Cardiac fibroblast (primary cell): ENCODE measurements at places on chromosomes 5 and 9.

DNA sequence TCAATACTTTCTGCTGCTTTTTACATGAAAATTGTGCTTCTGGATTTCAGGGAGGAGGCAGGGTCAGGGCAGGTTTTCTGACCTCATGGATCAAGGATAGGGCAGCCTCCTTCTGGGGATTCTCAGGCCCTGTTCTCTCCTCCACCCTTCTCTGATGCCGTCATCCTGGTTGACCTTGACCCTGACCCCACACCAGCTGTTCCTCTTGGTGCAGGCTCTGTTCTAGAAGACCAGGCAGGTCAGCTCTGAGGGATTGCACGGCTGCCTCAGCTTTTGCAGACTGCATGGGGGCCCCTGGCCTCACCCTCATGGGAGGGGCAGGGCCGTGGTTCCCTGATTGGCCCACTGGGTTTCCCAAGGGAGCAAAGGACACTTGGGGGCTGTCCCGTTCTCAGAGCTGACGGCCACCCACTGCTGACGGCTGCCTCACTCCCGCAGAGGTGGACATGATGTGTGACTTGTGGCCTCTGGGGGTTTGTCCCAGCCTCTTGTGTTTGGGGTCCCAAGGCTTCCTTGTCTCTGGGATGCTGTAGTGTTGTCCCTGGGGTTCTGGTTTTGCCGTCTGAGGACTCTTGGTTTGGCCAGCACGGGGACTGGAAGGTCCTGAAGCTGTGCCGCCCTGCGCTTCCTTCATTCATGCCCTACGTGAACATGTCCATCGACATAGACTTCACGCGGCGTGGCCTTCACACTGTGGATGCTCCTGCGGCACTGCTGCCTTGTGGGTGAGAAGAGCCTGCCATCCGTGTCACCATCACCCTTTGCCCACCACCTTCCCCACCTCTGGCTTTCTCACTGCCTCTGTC is 34.5 kb downstream of the CEP72 start:
- DNase-seq, result no peak

DNA sequence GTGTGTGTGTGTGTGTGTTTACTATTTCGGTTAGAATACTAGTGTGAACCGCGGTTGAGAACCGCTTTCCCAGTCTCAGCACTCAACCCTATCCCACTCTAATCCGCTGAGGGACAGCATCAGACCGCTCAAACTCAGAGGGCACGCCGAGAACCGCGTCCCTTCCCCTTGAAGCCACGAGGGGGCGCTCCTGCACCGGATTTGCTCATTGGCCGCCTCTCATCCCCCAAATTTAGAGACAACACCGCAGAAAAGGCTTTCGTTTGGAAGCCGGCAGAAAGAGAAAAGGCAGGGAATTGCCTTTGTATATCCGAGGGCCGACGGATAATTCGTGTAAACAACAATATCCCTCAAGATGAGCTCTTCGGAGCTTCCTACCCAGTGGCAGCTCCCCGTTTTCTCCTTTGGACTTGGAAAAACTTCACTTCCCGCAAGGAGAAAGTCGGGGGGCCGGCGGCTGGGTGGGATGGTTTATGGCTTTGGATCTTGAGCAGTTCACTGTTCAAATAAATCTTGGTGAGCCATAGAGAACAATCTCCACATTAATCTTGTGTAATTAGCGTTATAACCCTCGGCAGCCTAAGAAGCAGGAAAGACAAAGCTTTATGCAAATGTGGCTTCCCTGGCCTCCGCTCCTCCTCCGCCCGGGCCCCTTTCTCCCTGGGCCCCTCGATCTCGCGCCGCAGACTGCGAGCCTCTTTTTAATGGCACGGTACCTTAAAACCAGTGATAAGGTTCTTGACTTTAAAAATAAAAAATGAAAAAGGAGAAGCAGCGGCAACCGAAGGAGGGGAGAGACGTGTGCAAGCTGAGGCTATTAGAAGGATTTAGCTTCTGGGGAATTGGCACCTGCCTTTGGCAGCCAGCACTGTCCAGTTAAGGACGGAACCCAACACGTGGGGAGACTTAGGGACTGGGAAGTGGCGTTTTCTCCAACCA is 296.8 kb downstream of the PARP8 start:
- peak; percentile 61 for DNase-seq

- no peak for DNase-seq
These were observed 3.9 kb downstream of the PPP3R2 start for GRCh38 chr9:101590901-101591300.

DNA sequence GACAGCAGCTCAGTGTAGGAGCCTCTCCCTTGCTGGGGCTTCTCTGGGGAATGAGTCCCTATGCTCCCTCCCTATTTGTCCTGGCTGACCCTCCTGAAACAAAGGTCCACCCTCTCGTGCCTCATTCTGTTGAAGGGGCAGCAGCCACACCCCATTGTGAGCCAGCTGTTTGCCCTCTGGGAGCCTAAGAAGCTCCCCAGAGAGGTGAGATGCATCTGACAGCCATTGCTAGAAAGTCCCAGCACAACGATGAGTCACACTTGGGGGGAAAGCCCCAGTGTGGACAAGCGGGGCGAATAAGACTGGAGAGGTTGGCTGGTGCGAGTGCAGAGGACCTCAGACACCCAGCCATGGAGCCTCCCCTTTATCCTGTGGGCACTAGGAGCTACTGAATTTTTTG is 101.4 kb downstream of the PPARGC1B start:
- DNase-seq, result no peak

- DNase-seq, result peak; percentile 90
These were observed 2.5 kb downstream of the KDM3B start for GRCh38 chr5:138354926-138355378.

DNA sequence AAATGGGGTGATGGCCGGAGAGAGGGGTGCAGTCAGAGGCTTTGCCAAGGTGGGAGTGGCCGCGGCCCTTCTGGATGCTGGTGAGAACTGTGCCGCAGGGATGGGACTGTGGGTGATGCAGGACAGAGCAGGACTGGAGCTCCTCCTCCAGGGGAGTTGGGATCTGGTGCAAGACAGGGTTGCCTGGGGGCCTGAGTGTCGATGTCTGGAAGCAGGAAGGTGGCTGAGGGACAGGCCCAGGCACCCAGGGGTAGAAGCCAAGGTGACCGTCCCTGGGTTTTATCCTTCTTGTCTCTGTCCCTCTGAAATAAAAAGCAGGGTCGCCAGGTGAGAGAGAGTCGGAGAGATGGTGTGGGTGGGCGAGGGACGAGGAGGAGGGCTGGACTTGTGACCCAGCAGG is 89.1 kb upstream of the IER5L start:
- no peak for DNase-seq

DNA sequence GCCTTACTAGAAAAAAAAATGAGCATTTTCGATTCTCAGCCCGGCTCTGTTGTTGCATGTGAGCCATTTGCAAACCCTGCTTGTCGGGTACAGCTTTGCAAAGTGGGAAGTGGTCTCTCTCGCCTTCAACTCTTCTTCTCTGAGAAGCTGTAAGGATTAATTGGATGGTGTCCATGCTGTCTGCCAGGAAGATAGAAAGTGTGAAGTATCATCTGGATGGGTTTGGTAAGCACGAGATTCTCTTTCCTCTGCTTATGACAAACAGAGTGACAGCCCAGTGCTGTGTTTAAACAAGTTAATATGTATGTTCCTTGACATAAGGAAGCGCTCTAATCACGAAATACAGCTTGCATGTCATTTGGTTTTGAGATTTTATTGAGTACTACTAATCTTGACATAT is 109.1 kb upstream of the SPATA31D4 start:
- no peak for DNase-seq

DNA sequence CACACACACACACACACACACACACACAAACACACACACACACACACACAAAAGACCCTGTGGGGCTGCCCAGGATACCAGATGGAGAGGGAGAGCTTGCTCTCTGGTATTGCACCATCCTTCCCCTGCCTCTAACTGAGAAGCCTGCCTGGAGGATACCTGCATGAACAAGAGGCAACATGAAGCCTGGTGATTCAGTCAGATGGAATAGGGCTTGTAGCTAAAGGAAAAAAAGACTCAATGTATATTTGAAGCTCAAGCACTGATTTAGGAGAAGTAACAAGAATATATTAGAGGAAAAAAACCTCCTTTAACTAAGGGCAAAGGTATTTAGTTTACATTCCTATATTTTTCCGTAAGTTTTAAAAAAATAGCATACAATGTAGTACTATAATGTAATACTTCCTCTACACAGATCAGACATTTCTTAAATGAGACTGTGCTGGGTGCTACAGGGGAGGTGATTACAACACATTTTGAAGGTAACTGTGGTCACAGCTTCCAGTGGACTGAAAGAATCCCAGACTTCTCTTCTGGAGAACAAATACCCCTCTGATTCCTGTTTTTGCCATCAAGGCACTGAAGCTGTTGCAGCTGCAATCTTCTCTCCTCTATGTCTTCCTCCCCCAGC is 169.3 kb downstream of the DCP2 start:
- DNase-seq, result no peak

GRCh38 chr5:76363352-76364225 is 39.5 kb upstream of the IQGAP2 start:
- no peak for DNase-seq
